ENCODE measurements at places on chromosomes 1 and 21. TPM values are rescaled to one million over a fixed set of nuclear protein-coding genes. Genes with fewer than 3 reads are reported as not detected.

- no peak for DNase-seq
Measured at GRCh38 chr1:232486454-232487207, 143.3 kb downstream of the SIPA1L2 start.

DNA sequence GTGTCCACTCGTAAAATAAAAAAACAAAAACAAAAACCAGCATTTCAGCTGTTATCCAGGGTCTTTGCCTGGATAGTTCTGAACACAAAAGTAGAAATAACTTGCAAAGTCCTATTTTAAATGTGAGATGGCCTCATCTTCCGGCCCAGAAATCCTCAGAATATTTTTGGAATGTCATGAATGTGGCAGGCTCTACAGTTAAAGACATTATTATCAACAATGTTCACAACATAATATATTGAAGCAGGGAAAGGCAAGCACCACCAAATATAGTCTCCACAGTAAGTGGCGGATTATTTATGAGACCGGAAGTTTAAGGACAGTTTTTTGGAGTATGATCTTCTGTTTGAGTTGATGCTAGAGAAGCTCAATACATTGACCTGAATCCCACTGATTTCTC lies 1.2 kb upstream of the C1orf198 start:
- DNase-seq, result no peak

GRCh38 chr1:232179896-232180778 lies 449.8 kb downstream of the SIPA1L2 start:
- no peak for DNase-seq

DNA sequence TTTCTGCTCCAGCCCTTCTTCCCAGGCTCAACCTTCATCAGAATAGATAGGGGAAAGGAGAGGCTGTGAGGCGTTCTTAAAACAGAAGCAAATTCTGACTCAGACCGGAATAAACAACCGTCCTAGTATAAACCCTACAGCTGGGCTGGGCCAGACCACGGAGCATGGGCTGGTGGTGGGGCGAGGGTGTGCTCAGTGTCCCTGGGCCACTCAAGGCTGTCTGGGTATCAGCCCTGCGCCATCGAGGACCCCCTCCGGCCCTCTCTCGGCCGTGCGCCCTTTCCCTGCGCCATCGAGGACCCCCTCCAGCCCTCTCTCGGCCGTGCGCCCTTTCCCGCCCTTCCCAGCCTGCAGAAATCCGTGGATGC lies 36.0 kb downstream of the CAPN2 start:
- no peak for DNase-seq

DNA sequence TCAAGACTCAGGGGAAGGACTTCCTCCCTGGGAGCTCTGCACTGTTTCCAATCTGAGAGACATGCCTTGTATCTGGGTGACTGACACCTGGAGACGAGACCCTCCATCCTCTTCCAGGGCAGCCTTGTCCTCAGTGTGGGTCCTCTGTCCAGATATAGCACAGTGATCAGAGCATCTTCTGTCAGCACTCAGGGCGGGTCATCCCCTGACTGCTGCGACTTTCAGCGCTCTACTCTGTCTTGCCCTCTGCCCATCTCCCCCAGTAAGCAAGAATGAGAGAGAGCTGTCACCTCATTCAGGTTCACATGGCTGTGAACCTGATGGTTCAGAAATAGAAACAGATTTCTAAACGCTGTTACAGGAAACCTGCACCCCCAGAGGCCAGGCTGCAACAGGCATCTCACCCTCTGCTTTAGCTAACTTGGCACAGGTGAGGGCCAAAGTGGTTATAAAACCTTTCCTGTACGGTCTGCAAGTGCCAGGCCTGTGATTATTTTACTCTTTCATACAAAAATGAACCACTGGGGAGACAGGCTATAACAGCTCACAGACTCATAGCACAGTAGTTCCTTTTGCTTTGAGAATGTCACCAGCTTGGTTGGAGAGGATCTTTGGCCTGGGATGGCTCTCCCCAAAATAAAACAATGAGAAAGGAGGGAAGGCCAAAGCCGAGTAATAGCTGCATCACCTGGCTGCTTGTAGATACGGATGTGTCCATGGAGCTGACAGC lies 11.4 kb upstream of the TENT5C start:
- no peak for DNase-seq

DNA sequence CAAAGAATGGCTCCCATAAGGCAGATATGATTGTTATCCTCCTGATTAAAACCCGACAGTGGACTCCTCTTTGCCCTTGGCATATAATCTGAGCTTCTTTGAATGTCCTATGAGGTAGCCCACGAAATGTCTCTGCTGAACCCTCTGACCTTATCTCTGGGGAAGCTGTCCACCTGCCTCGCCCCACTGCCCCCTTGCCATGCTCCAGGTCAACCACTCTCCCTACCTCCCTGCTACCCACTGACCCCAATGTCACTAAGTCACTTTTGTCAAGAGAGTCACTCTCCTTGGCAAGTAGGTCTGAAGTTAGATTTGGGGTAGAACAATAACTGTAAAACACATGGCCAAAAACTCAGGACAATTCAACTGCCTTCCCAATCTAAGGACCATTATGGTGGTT lies 54.5 kb downstream of the UTP25 start:
- DNase-seq, result no peak

GRCh38 chr1:182060877-182061276 lies 635 bp downstream of the ZNF648 start:
- DNase-seq, result no peak

The PADI3 gene
- 0.72 TPM for total RNA-seq

The PRR9 gene
- not detected for total RNA-seq

- DNase-seq, result no peak
Measured at GRCh38 chr1:191609305-191609704, 549.0 kb upstream of the RGS18 start.

DNA sequence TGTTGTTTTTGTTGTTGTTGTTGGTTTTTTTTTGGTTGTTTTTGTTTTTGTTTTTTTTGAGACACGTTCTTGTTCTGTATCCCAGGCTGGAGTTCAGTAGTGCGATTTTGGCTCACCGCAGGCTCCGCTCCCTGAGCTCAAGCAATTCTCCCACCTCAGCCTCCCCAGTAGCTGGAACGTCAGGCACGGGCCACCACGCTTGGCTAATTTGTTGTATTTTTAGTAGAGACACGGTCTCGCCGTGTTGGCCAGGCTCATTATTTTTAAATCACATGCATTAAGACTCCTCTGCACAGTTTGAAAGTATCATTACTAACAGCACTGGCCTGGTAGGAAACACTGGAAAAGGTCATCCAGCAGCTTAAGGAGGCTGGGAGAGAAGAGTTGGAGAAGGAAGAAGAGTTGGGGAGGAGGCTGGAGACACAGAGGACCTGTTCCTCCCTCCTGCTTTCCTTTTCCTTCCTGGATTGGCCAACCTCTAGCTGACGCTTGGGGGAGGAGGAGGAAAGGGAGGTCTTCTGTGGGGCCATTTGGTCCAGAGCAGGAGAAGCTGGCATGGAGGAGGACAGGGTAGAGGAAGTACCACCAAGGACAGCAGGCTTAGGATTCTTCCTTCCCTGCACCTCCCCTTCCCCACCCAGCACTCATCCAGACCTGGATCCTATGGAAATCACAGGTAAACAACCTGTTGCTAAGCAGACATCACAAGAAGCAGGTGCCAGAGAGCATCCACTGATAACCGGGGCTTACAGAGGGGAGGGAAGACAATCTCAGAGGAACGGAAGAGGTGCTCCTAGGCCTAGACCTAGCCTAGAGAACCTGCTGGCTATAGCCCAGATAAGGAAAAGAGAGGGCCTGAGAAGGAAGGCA lies 71.9 kb upstream of the GOLT1A start:
- no peak for DNase-seq

DNA sequence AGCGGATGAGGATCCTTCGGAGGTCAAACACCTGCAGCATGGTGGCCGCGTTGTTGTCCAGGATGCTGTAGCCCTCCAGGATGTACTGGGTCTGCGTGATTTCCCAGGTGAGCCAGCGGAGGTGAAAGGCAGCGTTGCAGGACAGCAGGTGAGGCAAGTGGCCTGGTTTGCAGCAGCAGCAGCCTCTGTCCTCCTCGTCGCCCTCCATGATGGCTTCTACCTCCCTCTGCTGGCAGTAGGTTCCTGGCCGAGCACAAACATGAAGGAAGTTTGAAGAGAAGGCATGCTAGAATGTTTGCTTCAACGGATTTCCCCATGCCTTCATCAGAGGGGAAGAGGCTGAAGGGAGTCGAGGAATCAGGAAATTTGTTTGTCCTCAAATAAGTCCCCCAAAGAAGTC lies 74.7 kb downstream of the NTPCR start:
- peak; percentile 46 for DNase-seq

DNA sequence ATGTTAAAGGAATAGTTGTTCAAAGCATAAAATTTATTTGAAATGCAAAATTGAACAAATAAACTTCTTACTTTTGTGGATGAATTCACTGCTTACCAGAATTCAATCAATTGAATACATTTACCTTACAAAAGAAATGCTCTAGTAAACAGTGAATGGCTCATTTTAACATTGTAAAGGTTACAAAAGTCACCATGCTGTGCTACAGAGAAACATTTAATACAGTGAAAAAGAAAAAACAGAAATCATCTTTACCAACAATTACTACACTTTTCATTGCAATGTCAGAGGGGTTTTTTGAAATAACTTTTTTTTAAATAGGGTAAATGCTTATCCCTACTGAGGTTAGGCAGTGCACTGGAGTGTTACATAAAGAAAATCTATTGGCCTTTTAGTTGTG lies 853.0 kb downstream of the NCAM2 start:
- DNase-seq, result no peak

The OR2T33 gene
- total RNA-seq, result not detected

The EXTL1 gene
- 1.6 TPM for total RNA-seq

The HSD3B2 gene
- 1.8 TPM for total RNA-seq

DNA sequence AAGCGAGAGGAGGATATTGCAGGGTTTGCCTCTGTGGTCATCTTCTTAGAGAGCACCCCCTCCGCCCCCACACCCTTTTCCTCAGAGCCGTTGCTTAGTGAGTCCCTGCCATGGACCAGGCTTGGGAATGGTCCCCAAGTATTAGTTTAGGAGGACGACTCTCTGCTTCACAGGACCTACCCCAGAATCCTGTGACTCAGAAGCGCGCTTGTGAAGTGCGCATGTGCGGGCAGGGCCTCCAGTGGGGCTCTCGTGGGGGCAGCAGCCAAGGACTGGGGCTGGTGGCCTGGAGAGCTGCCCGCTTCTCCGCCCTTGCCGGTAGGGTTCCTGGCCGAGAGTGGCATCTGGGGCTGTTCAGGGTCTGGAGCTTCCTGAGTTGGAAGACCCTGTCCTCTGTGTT lies 37.3 kb upstream of the HMGN1 start:
- peak; percentile 16 for DNase-seq

GRCh38 chr21:16792101-16792500 lies 720.7 kb upstream of the CXADR start:
- no peak for DNase-seq

DNA sequence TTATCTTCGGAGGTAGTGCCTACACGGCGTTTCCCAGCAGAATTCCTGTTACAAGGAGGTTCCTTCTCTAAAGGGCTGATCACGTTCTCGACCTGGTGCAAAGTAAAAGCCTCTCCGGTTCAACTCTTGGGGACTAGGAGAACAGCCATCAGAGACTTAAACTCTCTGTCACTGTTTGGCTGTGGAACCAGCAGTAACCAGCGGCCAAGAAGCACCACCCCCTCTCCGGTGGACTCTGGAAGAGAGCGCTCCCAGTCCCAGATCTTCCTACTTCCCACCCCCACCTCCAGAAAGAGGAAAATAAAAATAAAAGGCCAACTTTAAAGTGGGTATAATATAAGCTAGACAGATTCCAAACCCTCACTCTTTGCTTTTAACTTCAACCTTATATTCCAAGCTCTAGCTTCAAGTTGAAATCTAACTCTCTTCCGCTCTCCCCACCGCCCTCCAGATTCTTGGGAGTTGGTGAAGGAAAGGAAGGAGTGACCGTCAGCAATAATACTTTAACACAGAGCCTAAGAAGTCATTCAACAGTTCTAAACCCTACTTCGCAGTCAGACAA lies 2.9 kb downstream of the BRINP3 start:
- DNase-seq, result no peak

GRCh38 chr1:87795615-87796337 lies 467.1 kb downstream of the LMO4 start:
- peak; percentile 38 for DNase-seq

The AUNIP gene
- total RNA-seq, result 0.26 TPM

GRCh38 chr21:41980561-41980960 lies 26.7 kb upstream of the C2CD2 start:
- no peak for DNase-seq

DNA sequence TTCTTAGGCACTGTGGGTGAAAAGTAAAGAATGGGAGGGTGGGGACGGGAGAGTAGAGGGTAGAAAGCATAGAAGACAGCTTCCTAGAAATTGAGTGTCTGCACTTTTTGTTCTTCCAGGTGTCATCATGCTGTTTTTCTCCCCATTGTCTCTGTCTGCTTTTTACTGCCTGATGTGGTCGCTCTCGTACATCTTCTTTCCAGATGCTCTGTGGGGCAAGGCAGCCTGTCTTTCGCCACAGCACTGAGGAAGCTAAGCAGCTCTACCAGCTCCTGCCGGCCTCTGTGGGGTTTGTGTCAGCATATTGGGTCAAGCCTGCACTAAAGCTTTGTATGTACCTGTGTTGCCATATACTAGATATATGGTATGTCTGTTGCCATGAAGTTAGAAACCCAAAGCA lies 13.2 kb downstream of the TMEM269 start:
- no peak for DNase-seq

- no peak for DNase-seq
Measured at GRCh38 chr1:186178426-186179043, 196.5 kb downstream of the TPR start.

DNA sequence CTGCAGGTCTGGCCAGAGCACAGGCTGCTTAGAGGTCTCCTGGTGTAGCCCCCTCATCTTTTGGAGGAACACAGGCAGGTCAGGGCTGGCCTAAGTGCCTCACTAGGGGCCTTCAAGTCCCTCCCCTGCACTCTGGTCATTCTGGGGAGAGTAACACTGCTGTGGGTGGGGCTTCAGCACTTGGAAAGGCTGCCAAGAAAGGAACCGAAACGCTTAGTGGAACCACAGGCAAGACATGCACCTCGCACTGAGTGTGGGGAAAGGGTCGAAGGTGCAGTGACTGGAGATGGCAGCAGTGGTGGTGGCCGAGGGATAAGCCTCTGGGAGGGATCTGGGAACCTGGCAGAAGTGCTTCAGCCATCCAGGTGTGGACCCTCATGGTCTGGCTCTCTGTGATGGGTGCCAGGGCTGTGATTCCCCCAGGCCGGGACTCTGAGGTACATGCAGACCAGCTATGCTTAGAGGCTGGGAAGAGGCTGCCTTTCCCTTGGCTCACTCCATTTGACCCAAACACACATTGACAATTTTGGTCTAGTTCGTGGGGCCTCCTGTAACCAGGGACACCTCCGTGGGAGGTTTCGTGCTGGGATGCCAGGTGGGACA lies 182.9 kb upstream of the CSF3R start:
- DNase-seq, result no peak

DNA sequence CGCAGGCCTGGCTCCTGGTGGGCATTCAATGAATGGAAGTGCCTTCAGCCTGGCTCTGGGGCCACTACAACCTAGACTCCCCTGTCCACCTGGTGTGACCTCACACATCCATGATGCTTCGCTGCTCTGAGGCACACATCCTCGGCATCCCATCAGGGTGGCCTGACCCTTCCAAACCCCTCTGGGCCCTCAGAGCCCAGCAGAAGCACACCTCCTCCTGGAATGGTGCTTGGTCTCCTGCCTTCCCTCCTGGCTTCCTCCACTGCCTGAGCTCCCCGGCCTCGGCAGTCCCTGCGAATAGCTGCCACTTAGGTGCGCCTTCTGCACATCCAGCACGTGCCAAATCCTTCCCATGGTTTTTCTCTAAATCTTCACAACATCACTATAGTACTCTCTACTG lies 133.8 kb downstream of the GLIS1 start:
- DNase-seq, result no peak
